ENCODE measurements at places on chromosomes 3 and 15. TPM values are rescaled to one million over a fixed set of nuclear protein-coding genes. Genes with fewer than 3 reads are reported as not detected.

The RETNLB gene
- not detected for total RNA-seq

The CYP8B1 gene
- total RNA-seq = 294 TPM

GRCh38 chr3:53286727-53287126 lies 30.9 kb upstream of the TKT start:
- DNase-seq = no peak

- DNase-seq = no peak
Measured at GRCh38 chr3:32240159-32240545, 1.7 kb downstream of the CMTM8 start.

- DNase-seq = no peak
Measured at GRCh38 chr3:138148503-138148902, 16.3 kb upstream of the A4GNT start.

- no peak for DNase-seq
Measured at GRCh38 chr3:129114455-129114854, 7.1 kb downstream of the RAB43 start.

Data from right lobe of liver (tissue), 6 donors.